Mucosa of descending colon (tissue), 3 donors: ENCODE measurements at places on chromosomes 3 and 15. TPM values are rescaled to one million over a fixed set of nuclear protein-coding genes. Genes with fewer than 3 reads are reported as not detected.

DUOX1 gene
- 0.70 TPM for total RNA-seq

DNA sequence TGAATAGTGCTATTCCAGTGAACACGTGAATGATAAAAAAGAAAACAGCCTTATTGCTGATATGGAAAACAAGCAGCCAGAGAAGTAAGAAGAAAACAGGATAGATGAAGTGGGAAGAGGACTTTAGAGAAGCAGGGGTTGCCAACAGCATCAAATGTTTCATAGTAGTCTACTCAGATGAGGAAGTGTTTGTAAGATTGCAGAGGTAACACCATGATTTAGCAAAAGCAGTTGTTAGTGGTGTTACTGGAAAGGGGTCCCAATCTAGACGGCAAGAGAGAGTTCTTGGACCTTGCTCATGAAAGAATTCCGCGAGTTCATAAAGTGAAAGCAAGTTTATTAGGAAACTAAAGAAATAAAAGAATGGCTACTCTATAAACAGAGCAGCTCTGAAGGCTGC lies 108.8 kb upstream of the MCTP2 start:
- no peak for DNase-seq

DNA sequence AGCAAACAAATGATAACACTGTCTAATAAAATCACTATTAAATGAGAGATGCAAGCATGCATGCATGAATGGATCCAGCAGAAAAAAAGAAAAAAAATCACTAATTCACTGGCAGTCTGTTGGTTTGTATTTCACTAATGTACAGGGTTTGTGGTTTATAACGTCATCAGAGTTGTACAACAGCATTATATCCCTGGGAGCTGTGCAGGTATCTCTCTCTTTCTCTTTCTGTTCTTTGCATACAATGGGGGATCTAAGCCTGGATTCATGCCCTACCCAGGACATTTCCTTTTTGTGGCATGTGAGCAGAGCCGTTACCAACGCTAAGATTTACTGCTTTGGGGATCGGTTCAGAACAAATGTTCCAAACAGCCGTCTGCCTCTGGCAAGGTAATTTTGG lies 229.5 kb downstream of the SOX2 start:
- no peak for DNase-seq

DNA sequence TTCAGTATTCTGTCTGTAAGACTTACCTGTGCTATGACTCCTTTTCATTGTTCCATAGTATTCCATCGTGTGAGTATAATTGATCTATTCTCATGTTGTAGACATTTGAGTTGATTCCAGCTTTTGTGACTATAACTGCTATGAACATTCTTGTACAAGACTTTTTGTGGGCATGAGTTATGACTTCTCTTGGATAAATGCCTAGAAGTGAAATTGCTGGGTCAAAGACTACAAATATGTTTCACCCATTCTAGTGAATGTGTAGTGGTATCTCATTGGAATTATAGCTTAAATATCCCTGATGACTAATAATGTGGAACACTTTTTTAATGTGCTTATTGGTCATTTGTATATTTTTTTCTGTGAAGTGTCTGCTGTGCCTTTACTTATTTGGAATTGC lies 27.6 kb upstream of the NPHP3 start:
- no peak for DNase-seq

DNA sequence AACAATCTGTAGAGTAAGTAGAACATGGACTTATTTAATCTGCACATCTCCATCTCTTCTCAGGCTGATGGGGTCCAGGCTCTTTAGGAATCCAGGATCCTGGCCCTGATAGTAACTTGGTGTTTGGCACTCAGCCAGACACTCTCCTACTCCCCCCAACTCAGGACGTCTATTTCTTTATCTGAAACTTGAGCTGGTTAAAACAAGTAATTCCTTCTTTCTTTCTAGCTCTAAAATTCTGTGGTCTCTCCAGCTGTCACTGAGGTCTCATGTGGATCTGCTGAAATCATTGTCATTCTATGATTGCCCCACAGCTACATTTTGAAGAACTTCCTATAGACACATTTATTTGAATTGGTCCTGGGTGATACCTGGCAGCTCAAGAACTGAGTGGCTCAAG lies 59.0 kb downstream of the TP63 start:
- DNase-seq = no peak

- no peak for DNase-seq
Measured at GRCh38 chr3:2958551-2958950, 151.6 kb downstream of the IL5RA start.

VEPH1 gene
- total RNA-seq = 4.8 TPM

LRRC2 gene
- total RNA-seq = 2.8 TPM

GRCh38 chr3:190706582-190706981 lies 155.9 kb downstream of the GMNC start:
- DNase-seq = no peak

DNA sequence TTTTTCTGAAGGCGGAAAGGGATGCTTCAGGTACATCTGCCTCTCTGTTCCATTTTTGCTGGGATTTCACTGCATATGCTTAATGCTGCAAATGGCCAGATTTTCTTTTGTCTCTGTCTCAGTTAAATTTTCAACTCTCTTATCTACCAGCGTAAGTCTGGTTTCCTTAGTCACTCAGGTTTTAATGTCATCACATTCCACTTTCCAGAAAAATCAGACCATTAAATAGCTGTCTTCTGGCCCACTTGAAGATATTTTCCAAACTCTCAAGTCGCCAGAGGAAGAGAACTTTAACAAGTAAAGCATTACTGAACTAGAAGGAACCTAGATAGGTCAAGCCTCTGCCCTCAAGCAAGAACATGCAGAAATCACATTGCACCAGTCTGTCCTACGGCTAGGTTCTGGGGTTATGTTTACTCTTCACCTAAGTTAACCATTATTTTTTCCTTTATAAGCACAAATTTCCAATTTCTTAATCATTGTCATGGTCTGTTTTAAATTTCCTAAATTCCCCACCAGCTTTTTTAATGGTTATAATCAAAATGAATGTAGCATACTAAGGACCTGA lies 26.5 kb downstream of the AVEN start:
- DNase-seq = no peak

- DNase-seq = no peak
Measured at GRCh38 chr3:49529567-49529966, 24.7 kb upstream of the BSN start.
